ENCODE measurements at places on chromosomes 1 and 21.
A peak's percentile ranks its signal among the peaks of the same experiment; 100 is the strongest.

- DNase-seq, result no peak
Observed at GRCh38 chr1:239025223-239025622, 361.1 kb upstream of the CHRM3 start.

DNA sequence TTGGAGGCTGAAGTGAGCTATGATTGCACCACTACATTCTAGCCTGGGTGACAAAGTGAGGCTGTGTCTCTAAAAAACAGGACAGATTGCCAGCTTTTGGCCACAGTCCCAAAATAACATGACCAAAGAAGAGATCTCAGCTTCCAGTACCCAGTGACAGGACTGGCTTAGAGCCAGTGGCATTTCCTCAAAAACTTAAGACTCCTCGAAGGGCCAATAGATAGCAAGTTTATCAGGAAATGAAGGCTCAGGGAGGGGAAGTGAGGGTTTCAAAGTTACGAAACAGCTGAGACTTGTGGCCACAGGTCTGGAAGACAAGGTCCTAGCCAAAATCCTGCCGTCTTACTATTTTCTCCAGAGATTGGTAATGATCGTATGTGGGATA, 6.3 kb upstream of the TMEM39B start:
- DNase-seq, result peak; percentile 98

DNA sequence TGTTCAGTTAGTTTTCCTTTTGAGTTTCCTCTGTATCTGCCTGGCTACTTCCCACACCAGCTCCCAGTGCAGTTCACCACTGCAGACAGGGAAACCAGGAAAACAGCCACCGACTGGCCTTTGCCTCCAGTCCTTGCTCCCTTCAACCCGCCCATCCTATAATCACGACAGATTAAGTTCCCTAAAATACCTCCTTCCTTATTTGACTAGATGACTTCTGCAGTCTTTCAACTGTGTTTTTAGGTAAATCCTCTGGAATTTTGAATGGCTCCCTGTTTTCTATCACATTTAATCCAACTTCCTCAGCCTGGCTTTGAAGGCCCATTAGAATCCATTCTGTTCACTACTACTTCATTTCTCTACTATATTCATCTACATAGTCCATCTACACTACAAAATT, 37.6 kb downstream of the BEND5 start:
- DNase-seq, result no peak

GRCh38 chr1:115084902-115085511, 4.3 kb downstream of the TSPAN2 start:
- no peak for DNase-seq

DNA sequence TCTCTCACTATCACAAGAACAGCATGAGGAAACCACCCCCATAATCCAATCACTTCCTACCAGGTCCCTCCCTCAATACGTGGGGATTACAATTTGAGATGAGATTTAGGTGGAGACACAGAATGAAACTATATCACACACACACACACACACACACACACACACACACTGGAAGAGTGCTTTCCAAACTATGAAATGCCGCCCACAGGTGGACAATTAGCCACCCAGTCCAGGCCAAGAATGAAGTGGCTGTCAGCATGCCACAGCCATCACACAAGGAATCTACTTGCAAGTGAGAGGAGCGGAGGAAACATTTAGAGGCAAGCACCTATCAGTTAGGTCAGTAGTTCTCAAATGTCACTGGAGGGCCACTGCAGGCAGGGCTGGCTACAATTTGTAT, 105.4 kb upstream of the HOOK1 start:
- no peak for DNase-seq

- no peak for DNase-seq
Observed at GRCh38 chr1:199084293-199084692, 445.5 kb downstream of the PTPRC start.

GRCh38 chr1:96764469-96764868, 42.9 kb downstream of the PTBP2 start:
- no peak for DNase-seq

DNA sequence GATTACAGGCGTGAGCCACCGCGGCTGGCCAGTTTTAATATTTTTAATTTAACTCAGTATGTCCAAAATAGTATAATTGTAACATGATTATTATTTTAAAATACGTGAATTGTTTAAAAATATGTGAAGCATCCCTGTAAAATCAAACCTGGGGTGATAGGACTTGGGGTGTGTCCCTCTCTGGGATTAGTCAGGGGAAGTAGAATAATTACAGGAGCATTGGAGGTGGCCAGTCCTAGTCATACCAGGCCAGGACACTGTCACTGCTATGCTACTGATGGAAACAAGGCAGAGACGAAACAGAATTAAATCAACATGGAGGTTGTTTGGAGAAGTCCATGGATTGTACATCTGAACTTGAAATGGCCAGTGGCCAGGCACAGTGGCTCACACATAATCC, 16.8 kb downstream of the SZRD1 start:
- DNase-seq, result no peak

DNA sequence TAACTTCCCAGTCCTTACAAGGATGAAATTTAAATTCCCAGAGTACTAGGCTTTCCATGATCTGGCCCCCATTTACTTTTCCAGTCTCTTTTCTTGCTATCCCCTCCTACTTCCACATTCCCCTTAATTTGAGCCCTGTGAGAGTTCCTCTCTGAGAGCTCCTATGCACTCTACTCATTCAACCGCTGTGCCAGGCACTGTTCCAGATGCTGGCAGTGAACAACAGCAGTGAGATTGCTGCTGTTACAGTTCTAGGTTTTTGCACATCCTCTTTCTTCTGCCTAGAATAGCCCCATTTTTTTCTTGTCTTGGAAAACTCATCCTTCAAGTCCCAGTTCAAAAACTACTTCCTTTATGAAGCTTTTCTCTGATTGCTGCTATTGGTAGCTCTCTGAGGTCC, 18.8 kb downstream of the ATF6 start:
- DNase-seq, result no peak

DNA sequence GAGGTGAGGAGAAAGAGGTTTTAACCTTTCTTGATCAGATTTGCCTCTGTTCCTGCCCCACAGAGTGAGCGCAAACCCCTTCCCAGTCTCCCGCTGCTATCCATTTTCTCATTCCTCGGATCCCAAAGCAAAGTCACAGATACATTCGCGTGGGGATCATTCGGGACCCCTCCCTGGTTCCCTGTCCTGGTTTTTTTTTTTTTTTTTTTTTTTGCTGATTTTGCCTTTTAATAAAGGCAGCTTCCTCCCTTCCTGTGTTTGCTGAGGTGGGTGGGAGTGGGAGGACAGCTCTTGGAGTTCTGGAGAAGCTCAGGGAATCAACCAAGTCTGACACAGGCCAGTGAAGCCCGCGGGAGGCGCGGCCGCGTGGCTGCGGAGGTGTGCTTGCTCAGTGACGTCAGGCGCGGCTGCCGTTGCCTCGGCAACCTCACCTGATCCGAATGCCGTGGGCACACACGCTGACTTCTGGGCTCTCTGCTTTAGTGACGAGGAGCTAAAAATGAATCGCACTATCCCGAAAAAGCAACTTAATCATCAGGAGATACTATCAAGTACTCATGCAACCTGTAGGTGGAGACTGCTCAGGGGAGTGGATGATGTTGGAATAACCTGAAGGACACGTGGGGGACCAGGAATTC, 106.4 kb downstream of the TBX19 start:
- DNase-seq, result peak; percentile 24

DNA sequence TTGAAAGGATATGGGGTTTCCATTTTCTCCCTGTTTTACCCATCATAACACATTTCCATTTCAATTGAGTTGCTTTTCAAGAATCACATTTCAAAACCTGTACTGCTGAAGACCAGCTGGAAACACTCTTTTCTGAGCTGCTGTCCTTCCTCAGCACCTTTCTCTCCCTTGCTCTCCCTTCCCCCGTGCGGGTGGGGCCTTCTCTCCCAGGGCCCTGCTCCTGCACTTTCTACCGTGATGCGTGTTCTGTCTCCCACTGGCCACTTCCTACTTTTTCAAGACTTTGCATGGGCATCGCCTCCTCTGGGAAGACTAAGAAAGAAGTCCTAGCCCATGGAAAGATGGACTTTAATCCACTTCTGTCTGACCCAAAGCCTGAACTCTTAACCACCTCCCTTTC, 390.4 kb downstream of the PTPRU start:
- DNase-seq, result no peak

DNA sequence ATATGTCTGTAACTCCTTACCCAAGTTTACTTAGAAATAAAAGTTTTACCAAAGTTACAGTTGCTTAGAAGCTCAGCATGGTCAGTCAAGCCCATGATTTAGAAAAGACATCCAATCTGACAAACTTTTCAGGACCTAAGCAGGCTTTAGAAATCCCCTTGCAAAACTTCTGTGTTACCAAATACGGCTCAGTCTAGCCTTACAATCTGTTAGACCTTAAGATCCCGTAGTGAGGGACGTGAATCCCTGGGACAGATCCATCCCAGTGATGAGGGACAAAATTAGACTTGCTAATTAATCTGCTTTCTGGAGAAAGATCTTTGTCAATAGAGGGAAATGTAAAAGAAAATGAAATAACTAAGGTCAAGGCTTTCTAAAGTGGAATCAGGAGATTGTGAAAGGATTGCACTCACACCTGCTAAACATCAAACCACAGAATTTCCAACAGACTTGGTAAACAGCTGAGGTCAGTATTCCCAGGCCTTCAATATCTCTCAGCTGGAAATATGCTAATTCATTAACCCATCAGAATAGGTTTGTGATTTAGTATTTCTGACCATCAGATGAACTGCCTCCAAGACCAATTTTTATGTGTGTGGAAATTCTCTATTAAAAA, 375.3 kb downstream of the DUSP10 start:
- DNase-seq, result no peak

GRCh38 chr21:44913425-44914175, 7.1 kb downstream of the ITGB2 start:
- DNase-seq, result no peak

- peak; percentile 72 for DNase-seq
Observed at GRCh38 chr21:17779496-17779895, 39.7 kb downstream of the C21orf91 start.

GRCh38 chr1:221543529-221544120, 198.3 kb downstream of the DUSP10 start:
- peak; percentile 55 for DNase-seq

- DNase-seq, result no peak
Observed at GRCh38 chr1:212689196-212689725, 10.4 kb downstream of the BATF3 start.

GRCh38 chr1:213474054-213474453, 423.0 kb downstream of the RPS6KC1 start:
- no peak for DNase-seq

DNA sequence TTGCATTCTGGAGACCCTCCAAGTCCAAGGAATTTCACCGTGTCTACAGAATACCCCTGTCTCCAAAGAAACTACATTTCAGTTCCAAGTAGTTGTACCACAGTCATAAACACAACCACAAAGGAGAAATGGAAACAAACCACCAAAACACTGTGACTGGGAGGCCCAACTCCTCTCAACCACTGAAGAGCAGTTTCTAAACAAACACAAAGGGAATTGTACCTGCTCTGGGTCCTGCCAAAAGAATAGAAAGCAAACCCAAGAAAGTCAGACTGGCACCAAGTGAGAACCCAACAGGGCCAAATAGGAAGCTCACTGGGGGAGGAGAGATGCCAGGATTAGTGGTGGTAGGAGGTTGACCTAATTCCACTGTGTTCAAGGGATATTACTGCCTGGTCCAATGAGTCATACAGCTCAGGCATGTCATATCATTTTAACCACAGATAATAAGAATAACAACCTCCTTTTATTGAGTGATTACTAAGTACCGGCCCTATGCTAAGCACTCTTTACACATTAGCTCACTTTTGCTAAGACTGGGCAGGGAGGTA, 123.9 kb upstream of the PPP2R5A start:
- DNase-seq, result peak; percentile 51

- DNase-seq, result no peak
Observed at GRCh38 chr1:115476616-115477015, 138.6 kb upstream of the NGF start.

DNA sequence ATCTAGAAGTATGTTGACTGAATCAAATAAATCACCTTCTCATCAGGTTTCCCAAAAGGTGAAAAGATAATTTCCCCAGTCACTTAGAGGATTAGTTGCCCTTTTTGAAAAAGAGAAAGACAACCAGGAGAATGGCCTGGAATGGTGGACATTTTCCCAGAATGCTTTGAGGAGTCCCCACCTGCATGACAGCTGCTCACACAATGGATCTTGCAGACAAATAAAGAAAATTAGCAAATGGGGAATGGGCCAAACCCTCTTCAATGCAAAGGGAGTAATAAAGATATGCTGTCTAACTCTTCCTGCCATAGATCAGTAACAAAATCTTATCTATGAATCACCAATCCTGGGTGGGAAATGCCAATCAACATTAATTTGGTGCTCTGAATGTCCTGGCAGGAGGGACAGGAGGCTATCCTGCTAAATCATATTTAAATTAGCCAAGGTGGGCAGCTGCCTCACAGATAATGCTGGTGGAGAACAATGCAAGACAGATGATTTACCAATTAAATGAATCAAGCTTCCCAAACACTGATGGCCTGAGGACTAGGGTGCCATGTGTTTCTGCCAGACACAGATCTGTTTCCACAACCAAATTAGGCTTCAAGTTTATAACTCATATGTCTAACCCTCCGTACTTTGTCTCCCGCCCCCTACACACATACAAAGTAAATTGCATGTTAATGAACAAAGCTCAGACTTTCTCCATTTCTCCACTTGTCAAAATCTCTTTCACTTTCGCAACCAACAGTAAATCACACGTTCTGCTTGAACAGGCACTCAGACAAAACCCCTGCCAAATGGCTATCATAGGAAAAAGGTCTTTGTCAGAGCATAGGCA, 488.0 kb upstream of the PLXNA2 start:
- DNase-seq, result no peak

DNA sequence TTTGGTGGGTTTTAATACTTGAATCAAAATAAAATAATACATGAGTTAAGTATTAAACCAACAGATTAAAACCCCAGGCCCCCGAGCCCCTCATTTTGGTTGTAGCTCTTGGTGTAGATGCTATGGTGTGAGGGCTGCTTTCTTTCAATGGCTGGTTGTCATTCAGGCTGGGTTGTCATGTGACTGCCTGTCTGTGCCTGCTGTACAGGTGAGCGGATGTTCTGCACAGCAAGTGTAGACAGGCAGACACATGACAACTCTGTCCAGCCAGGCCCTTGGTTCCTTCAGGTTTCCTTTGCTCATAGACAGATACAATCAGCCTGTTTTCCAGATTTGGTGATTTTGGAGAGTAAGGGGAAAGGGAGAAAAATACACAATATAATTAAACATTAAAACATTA, 281.9 kb upstream of the C1orf105 start:
- DNase-seq, result no peak

GRCh38 chr1:187374742-187375141, 546.0 kb downstream of the PLA2G4A start:
- no peak for DNase-seq

- no peak for DNase-seq
Observed at GRCh38 chr1:9250411-9251381, 16.1 kb downstream of the H6PD start.

GRCh38 chr1:13813398-13814012, 113.5 kb downstream of the PRDM2 start:
- peak; percentile 28 for DNase-seq

GRCh38 chr1:117173691-117174090, 37.0 kb downstream of the VTCN1 start:
- no peak for DNase-seq

Data from inflammatory macrophage (primary cell).